AG10803 (cell line): ENCODE measurements at places on chromosomes 6 and 20.

GRCh38 chr6:28240471-28240870, 11.6 kb downstream of the ZKSCAN4 start:
- peak; percentile 10 for DNase-seq

DNA sequence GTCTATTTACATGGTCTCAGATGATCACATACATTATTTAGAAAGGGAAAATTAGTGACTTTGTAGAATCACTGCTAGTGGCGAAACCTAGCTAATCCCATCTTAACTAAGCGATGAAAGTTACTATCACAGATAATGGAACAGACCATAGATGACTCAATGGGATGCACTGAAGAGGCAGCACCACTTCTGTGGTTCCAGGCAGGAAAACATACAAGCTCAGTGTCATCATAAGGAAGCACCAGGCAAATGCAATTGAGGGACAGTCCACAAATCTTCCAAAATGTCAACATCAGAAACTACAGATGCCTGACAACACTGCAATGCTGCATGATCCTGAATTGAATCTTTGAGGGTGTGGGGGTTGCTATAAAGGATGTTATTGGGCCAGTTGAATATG, 15.9 kb upstream of the SNAI1 start:
- no peak for DNase-seq

DNA sequence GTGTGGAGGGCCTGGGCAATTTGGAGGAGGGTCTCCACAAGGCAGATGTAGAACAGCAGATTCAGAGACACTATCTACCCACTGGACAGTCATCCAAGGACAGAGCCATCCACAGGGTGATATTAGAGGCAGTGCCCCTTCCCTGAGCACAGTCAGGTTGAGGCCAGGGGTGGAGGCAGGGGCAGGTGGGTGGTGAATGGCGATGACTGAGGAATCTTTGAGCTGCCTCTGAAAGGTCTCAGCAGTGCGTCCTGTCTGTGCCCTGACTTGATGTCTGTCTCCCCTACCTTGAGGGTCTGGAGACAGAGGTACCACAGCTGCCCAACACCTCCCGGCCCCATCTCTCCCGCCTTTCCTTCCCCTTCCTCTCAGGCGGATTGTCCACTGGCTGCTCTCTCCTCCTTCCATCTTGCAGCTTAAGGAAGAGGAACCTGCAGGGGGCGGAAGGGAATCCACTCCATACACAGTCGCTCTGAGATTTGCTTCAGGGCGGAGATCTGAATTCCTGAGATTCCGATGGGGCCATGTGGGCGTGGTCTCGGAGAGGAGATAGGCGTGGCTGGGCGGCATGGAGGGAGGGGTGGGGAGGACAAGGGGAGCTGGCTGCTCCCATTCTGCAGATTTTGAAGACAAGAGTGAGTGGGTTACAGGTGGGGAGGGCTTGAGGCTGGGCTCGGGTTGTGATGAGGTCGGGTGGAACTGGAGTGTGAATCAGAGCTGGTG, 1.7 kb downstream of the MUCL3 start:
- peak; percentile 85 for DNase-seq

DNA sequence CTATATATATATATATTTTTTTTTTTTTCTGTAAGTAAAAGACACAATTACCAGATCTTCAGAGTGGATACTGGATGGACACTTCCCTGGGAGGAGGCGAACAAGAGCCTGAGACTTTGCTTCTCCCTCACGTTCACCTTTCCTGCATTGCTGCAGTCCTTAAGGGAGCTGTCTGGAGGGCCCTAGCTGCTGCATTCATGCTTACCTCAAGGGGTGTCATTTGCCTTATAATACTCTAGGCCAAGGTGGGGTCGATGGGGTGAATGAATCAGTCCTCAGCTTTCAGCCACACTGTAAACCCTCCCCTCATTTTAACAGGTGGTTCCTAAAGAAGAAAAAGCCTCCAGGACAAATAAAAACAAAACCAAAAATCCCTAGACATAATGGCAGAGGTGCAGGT, 34.8 kb upstream of the CD83 start:
- DNase-seq: no peak

DNA sequence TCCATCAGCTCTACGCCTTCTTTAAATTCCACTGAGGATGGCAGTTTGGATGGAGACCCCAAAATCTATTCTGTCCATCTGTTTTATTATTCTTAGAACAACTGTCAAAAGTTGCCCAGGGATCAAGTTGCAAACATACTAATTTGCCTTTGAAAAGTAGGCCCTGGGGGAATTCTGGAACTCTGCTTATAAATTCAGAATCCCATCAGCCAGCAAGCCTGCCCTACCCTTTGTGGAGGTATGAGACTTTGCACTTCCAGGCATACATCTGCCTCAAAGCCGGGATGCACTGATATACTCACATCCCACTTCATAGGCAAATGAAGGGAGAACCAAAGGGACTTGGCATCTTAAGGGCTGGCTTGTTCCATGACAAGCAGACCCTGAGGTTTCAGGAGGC, 93.6 kb downstream of the INSM1 start:
- no peak for DNase-seq

DNA sequence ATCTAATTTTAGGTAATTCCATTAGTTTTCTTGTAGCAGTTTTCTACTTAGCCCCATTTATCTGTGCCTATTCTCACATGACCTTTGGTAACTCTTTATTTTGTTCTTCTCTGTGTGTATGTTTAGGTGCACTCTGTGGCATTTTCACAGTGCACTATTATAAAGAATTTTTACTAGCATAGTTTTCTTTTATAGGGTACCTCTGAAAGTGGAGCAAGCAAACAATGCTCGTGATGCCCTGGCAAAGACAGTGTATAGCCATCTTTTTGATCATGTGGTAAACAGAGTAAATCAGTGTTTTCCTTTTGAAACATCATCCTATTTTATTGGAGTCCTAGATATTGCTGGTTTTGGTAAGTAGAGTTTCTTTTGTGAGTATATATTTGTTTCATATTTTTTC, 107.9 kb downstream of the MYO6 start:
- DNase-seq: no peak

DNA sequence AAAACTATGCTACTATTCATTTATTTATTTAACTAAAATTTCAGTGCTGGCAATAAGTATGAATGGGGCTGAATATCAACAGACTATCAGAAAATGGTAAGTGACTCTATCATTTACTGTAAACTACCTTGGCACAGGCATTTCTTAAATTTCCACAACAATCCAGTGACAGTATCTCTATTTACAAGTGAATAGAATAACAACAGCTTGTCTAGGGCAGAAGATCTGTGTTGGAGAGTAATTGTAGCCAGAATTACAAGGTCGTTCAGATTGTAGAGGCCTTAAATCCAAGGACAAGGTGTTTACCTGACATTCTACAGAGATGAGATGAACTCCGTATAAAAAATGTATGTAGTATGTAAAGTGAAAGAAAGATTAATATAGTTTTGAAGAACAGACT, 193.8 kb upstream of the SIM1 start:
- DNase-seq: no peak

- no peak for DNase-seq
Observed at GRCh38 chr20:42886046-42886445, 303.7 kb downstream of the PTPRT start.

GRCh38 chr20:40551125-40551530, 137.9 kb downstream of the MAFB start:
- DNase-seq: no peak

GRCh38 chr6:1641343-1641885, 31.7 kb downstream of the FOXC1 start:
- no peak for DNase-seq

DNA sequence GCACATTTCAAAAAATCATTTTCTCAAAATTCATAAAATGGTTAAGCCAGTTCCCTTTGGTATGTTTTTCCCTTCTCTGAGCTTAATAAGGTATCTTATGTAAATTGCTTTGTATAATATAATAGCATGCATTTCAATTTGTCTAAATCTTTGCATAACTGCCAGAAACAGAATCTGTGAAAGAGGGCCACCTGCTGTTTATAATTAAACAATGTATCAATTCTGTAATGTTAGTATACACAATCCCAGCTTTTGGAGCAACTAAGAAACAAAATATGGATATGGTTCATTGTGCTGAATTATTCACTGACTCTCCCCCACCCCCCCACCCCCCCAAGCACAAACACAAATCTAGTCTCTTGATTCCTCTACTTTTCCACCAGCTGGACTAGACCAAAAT, 54.8 kb downstream of the GPX5 start:
- DNase-seq: no peak

- peak; percentile 64 for DNase-seq
Observed at GRCh38 chr6:47603995-47604394, 94.4 kb upstream of the ADGRF4 start.

DNA sequence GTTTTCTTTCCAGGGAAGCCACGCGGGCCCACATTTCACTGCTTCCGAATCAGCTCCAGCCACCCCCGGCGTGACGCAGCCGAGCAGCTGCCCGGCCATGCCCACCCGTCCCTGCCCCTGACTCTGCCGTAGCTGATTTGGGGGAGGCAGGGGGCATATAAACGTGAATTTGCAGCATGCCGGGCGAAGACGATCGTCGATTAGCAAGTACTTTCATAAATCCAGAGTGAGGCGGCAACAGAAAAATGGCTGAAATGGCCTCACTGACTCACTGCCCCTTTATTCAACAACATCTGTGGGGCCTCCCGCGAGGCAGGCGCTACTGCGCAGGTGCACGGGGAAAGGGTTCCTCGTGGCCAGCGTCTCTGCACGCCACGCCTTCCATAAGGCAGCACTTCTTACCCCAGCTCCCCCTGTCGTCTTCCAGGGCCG, 118.0 kb downstream of the DLL1 start:
- no peak for DNase-seq

- no peak for DNase-seq
Observed at GRCh38 chr20:3814928-3815495, 5.3 kb upstream of the AP5S1 start.

DNA sequence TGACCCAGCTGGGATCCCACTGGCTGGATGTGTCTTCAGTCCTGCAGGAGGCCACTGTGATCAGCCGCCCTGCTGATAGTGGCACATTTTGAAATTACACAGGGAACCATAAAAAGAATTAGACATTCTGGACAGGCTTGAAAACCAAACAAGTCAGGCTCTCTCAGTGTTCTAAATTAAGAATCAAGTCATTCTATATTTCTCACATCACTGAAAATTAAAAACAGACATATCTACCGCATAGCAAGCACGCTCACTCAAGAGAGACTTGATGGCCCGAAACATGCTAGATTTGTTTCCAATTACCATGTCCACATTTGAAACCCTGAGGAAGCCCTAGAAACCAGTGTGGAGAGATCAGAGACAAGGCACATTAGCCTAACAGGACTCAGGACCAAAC, 57.7 kb downstream of the NFATC2 start:
- peak; percentile 40 for DNase-seq

- DNase-seq: no peak
Observed at GRCh38 chr6:144599615-144600014, 314.5 kb downstream of the UTRN start.

DNA sequence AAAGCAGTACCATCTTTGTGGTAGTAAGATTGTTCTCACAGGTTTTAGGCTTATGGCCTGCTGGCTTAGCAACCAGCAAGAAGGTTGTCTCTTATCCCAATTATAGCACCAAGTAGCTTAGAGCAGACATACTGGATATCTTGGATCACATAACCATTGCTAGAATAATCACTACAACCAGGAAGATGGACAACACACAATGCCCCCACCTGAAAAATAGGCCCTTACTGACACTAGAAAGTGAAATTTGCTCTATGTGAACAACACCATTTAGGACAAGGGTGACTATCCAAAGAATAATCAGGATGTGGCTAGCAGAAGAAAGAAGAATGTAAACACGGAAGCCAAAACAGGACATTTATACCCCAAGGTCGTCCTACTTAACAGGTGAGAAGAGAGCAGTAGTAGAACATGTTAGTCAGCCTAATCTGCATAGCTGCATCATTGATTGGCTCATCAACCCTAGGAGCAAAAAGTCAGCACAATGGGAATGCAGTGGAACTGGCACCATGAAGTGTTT, 172.7 kb upstream of the MARCKS start:
- DNase-seq: peak; percentile 32

GRCh38 chr20:2382833-2383232, 2.1 kb downstream of the TGM6 start:
- peak; percentile 29 for DNase-seq
